CD4-positive, alpha-beta T cell treated with Interleukin-4 for 1 hour (primary cell): ENCODE measurements at places on chromosomes 3 and 15.

DNA sequence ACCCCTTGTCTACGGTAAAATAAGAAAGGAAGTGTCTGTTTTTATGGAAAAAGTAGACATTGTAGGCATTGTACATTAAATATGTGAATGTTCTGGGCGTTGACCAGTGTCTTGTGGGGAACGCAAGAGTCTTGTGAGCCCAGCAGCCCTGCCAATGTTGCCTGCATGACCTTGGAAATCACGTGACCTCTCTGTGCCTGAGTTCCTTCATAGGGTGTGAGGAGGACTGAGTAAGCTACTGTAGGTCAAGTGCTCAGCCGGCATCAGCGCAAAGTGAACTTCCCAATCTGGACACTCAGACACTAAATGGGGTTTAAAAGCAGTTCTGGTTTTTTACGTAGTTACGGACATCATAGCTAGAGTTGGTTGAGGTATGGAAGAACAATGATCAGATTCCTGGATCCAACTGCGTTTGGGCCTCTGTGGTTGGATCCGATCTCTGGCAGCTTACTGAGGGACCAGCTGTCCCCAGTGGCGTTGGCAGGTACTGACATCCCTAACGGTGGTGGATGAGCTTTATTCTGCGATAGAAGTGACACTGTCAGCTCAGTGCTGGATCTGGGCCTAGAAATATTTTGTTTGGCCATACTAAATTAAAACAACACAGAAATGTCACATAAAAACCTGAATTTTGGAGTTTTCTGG, 63.8 kb downstream of the SPSB4 start:
- no peak for DNase-seq

DNA sequence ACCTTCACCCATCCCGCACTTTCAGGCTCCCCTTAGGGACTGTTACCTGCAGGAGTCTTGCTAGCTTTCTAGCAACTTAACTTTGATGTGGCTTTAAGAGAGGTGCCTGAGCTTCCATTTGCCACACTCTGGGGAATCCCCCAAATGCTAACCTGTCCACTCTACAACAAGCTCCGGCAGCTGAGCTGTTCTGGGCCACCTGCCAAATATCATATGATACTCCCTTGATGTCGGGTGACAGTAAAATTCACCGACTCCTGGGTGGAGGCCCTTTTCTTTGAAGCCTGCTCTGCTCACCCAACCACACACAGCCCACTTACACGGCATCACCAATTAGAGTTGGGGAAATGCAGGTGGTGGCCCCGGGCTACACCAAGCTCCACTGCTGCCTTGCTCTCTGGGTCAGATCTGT, 38.0 kb upstream of the XCR1 start:
- peak; percentile 92 for DNase-seq

DNA sequence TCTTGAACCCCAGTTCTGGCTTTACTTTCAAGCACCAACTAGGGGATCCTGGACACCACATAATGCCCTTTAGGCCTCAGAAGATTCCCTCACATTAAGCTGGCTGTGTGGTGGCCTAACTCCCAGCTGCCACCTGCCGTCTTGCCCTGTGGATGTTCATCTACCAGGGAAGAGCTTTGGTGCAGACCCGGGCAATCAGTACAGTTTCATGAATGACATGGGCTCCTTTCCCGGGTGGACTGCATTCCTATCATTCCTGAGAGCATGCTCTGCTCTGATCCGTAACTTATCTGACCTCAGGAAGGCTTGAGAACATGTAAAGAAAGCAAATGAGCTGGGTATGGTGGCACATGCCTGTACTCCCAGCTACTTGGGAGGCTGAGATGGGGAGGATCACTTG, 50.0 kb upstream of the GSK3B start:
- no peak for DNase-seq

- no peak for DNase-seq
Measured at GRCh38 chr3:147129665-147130064, 276.7 kb downstream of the ZIC4 start.

DNA sequence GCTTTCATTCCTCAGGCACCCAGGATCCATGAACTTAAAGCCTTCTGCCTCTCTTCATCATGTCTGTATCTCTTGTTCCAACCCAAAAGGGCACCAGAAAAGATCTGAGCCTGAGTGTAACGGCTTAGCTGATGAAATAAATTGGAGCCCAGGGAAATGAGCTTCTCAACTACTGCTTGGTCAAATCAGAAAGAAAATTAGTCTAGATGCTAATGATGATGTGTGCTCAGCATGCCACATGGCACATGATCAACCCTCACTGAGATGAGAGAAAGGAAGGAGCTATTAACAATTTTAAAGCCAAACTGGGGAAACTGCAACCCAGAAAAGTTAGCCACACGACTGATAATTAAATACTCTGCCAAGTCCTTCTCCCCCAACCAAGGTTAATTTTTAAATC, 325.7 kb downstream of the CNTN3 start:
- no peak for DNase-seq

DNA sequence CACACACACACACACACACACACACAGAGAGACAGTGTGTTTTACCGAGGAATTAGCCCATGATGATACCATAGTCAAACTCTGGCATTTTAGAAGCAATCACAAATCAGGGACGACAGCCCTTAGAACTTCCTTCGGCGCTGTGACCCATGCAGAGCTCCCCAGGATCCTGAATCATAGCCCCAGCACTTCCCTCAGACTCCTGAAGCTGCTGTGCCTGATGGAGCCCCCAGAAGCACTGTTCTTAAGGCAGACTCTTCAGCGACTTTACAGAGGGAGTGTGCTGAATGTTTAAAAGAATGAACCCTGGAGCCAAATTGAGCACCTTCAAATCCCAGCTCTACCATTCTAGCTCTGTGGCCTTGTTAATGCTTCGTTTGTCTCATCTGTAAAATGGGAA, 89.3 kb upstream of the LIPC start:
- no peak for DNase-seq

DNA sequence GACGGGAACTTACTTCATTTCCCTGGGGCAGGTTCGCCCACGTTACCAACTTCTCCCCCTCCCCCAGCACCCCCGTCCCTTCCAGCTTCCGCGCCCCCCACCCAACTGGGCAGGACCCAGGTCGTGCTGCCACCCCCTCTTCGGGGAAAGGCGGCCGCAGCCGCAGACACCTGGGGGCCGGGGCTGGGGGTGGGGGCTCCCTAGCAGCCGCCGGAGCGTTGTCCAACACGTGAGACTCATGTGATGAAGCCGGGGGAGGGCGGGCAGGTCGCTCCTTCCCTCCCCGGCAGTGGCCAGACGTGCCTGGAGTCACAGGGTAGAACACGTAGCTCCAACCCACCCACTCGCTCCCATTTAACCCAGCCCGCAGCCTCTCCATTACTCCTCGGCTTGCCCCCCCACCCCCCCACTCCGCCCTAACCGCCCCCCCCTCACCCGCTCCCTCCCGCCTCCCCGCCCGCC, 240 bp upstream of the BHLHE40 start:
- DNase-seq = peak; percentile 95

- DNase-seq = no peak
Measured at GRCh38 chr3:2166552-2166951, 67.9 kb downstream of the CNTN4 start.

DNA sequence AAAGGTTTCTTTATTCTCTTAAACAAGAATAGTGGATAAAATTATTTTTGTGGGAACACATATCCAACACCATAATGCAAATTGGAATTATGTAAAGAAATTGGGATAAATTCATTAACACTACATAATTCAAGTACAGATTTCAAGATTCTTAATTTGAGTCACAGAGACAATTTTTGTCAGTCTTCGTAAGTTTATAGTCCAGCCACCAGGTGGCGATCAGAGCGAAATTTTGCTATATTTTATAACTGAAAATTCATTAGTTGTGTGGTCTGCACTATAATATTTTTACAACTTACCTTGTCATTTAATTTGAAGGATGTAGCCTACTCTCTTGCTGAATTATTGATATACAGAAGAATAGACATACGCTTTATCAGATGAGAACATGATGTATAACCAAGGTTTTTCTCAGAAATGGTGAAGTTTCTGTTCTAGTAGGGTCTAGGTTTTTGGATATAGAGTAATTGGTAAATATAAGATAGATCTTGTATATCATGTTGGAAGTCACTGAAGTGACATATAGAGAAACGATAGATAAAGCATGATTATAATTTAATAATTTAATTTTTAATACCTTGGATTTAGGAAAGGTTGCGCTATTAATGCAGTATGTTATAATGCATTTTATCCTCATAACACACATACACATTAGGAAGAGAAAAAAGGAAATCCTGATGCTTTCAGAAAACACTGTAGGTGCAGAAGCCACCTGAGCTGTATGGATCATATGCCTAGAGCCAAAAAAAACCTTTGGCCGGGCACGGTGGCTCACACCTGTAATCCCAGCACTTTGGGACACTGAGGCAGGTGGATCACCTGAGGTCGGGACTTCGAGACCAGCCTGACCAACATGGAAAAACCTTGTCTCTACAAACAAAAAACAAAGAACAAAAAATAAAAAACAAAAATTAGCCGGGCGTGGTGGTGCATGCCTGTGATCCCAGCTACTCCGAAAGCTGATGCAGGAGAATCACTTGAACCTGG, 31.7 kb downstream of the PLSCR4 start:
- DNase-seq = peak; percentile 25

DNA sequence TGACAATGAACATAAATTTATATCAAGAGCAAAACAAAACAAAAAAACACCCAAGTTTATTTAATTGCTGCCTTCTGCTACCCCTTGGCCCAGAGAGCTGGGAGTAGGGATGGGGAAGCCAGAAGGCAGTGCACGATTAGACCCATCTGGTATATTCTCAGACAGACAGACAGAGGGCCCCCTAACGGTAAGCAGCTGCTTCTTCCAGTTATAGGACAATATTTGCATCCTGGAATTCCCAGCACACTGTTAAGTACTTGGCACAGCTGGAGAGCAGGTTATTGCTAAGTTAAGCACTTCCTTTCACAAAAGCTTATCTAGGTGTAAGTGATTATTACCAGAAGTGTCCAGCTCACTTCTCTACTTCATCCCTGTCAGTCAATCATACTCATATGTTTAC, 39.3 kb downstream of the C2CD4B start:
- no peak for DNase-seq

- no peak for DNase-seq
Measured at GRCh38 chr3:138440596-138440995, 6.2 kb downstream of the ESYT3 start.
